ENCODE measurements at places on chromosomes 16 and 17. TPM values are rescaled to one million over a fixed set of nuclear protein-coding genes. Genes with fewer than 3 reads are reported as not detected.

- no peak for DNase-seq
These were observed 43.6 kb upstream of the ANKFY1 start for GRCh38 chr17:4307179-4307930.

The CA4 gene
- total RNA-seq, result not detected

- no peak for DNase-seq
These were observed 186.7 kb downstream of the RPTOR start for GRCh38 chr17:80731323-80731722.

- DNase-seq, result no peak
These were observed 98.7 kb upstream of the CCL2 start for GRCh38 chr17:34156401-34156740.

DNA sequence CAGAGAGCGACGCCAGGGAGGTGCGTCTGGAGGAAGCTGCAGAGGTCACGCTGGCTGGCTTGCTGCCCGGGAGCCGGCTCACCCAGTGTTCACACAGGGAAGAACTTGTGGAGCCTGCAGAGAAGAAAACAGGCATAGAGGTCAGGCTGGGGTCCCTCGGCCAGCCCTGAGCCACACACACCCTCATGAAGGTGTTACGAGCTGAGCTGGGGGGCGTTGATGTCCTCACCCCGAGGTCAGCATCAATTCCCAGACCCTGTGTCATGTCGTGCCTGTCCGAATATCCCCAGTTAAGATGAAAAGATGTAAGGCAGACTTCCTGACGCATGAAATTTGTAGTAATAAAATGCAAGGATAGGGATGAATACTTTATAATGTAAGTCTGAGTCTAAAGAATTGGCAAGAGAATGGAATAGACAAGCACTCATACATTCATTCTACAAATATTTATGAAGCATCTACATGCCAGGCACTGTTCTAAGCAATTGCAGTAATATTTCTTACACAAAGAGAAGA lies 77.1 kb downstream of the USP31 start:
- peak; percentile 80 for DNase-seq

- DNase-seq, result no peak
These were observed 44.0 kb downstream of the MARVELD3 start for GRCh38 chr16:71669926-71670536.

GRCh38 chr17:70037498-70037897 lies 37.5 kb upstream of the KCNJ16 start:
- no peak for DNase-seq

- no peak for DNase-seq
These were observed 20.6 kb upstream of the MAPT start for GRCh38 chr17:45873728-45874127.

DNA sequence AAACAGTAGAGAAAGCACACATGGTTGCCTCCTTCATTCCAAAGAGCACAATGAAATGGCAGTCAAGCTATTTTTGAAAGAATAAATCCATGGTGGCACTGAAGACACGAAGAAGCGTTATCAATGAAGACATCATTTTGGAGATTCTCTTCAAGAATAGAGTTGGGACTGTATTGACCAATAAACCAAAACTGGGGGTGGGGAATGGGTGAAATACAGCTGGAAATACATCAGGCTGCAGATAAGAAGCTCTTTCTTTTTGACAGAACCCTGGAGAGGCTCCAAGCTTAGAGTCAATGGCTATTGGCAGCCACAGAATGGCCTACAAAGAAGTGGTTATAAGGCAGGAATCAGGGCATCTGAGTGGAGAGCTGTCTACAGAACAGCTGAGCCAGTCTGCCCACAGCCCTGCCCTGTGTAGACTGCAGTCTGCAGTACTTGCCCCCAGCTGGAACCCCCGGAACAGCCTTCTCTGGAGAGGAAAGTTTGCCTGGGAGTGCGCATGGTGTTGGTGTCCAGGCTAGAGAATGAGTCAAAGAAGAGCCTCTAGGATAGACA lies 100.4 kb downstream of the STX8 start:
- DNase-seq, result no peak

GRCh38 chr16:2691491-2692248 lies 9.3 kb downstream of the KCTD5 start:
- no peak for DNase-seq

The KRTAP4-5 gene
- total RNA-seq, result not detected

GRCh38 chr17:76142585-76143041 lies 1.6 kb upstream of the FOXJ1 start:
- DNase-seq, result no peak

DNA sequence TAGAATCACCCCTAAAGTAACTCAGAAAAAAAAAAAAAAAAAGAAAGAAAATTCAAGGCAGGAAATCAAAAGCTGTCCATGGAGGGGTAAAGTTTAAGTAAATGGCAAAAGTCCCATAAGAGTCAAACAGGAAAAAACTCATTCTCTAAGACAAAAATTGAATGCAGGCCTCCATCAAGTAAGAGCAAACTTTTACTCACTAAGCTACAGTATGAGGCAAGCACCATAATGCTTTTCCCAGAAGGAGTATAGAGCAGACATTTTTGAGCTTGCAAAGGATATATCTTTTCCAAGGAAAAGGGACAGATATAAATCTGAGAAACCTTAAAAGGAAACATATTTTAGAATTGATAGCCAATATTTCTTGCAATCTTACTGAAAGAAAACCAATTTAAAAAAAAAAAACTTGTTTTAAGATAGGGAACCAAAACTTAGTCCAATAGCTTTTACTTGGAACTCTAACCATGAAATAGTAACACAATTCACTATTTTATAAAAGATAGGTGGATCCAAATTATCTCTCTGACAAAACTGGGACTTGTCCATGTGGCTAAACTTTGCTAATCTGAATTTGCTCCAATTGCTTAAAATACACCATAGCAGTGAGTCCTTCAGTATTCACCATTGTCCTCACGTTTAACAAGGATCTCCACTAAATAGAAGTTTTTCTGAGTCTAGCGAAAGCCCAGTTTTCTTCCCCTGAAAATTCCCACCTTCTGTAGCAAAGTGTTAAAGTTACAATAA lies 99.8 kb downstream of the CDH11 start:
- no peak for DNase-seq

The NPIPA3 gene
- total RNA-seq, result 0.97 TPM

The COQ9 gene
- total RNA-seq, result 32.4 TPM

DNA sequence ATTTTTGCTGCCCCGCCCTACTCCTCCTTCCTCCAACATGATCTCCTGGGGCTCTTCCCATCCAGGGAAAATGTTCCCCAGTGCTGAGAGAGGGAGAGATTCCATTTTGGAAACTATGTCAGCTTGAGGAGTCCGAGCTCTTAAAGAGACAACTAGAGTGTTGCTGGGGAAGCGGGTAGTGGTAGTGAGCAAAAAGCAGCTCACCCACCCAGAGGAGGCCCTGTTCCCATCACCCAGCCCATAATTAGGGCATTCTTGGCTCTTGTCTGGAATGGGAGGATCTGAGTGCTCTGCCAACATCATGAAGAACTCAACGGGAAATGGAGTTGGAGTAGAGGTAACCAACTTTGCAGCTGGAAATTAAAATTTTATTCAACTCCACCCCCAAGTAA lies 9.1 kb upstream of the MSL1 start:
- no peak for DNase-seq

All from HFFc6 (cell line).